Right lung (tissue), 10 donors: ENCODE measurements at places on chromosomes 7 and 10.

DNA sequence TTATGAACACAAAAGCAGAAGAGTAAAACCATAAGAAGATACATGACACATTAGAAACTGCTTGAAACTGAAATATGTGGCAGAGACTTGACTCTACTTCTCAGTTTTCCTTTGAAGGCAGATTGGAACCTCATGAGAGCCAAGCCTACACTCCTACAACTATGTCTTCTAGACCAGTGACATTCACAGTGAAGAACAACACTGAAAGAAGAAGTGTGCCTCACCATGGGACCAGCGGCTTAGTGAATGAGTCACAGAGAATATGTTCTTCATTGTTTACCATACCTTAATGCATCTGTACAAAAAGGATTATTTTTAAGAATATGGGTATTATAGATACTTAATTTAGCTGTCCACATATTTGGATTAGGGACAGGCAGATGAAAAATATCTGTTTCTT, 248.3 kb downstream of the CDC14C start:
- DNase-seq = no peak

- peak; percentile 67 for DNase-seq
Observed at GRCh38 chr10:110834629-110835301, 37.0 kb upstream of the PDCD4 start.

DNA sequence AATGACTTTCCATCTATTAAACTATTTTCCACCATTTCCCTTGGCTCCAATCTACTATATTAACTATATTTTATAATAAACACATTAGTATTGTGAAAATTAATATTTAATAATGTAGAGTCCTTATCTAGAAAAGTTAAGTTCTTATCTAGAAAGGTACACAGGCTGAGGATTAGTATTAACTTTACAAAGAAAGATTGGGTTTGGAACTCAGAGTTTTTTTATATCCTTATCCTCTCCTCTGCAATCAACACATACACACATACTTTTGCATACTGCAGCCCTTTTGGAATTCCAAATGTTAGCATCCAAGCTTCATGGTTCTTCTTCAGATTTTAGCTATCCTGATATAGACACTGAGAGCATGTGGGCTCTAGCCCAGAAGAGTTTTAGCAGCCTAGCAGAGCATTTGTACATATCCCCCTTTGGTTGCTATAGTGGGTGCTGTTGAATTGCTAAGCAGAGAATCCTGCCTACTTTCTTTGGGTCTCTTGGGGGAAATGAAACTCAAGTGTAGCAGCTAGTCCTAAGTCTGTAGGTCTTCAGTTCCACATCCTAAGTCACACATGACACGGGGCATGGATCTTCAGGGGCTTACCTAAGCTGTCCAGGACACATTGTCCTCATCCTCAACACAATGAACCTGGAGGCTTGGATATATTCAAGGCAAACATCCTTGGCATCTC, 874.6 kb downstream of the LRMDA start:
- no peak for DNase-seq

- DNase-seq = peak; percentile 39
Observed at GRCh38 chr10:94293354-94293753, 69.4 kb downstream of the NOC3L start.

DNA sequence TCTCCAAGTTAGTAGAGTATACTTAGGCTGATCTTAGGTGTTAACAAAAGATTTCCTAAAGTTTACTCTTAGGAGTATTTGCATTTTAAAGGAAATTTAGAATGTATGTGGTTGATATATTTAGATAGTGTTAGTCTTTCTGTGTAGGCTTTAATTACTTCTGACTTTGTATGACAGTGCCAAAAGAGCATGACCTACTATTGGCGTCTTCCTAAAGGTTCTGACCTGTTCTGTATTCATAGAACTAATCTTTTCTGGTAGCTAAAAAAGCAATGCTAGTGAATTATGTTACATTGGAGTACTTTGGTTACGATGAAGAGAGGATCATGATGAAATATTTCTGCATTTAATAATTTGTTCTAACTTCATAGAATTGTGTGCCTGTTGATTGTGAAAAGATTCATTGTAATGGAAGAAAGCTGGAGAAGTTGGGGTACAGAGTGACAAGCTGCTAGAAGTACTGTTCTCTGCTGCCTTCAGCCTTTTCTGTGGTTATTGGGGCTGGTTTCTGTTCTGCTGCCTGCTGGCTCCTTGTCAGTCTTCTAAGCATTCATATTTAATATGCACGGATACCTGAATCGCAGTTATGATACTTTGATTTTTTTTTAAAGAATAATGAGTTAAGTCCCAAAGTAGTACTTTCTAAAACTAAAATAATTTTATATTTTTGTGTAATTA, 13.2 kb downstream of the WAC start:
- DNase-seq = no peak

- DNase-seq = peak; percentile 25
Observed at GRCh38 chr7:3722396-3722922, 421.4 kb downstream of the SDK1 start.

GRCh38 chr10:86217371-86218080, 149.1 kb downstream of the GRID1 start:
- DNase-seq = no peak

- no peak for DNase-seq
Observed at GRCh38 chr7:96400001-96400400, 78.1 kb upstream of the SLC25A13 start.

- no peak for DNase-seq
Observed at GRCh38 chr10:36794981-36795380, 330.4 kb upstream of the ANKRD30A start.

GRCh38 chr7:18434171-18434570, 61.4 kb upstream of the HDAC9 start:
- DNase-seq = no peak

DNA sequence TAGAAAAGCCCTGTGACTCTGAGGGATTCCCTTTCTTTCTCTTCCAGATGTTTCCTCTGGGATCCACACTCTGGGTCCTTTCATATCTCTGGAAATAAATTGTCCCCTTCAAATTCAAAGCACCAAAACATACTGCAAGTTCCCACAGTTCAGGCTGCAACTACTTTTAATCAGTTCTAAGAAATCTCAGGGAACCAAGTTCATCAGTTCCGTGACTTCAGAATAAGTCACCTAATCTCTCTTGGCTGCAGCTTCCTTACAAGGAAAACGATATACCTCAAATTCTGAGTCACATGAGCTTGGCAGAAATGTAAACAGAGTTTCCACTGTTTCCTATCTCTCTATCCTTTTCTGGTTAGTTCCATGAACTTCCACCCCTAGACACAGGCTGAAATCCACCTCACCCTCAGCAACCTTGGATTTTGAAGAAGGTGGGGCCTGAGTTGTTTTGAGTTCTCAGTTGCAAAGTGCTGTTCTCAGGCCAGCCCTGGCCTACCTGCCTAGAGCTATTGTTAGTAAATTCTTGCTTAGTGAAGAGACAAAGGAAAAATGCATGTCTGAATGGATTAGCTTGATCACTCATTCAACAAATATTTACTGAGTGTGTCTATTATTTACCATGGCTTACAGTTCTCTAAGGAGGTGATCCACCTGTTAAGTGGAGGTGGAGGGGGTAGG, 59.3 kb upstream of the IL6 start:
- no peak for DNase-seq

DNA sequence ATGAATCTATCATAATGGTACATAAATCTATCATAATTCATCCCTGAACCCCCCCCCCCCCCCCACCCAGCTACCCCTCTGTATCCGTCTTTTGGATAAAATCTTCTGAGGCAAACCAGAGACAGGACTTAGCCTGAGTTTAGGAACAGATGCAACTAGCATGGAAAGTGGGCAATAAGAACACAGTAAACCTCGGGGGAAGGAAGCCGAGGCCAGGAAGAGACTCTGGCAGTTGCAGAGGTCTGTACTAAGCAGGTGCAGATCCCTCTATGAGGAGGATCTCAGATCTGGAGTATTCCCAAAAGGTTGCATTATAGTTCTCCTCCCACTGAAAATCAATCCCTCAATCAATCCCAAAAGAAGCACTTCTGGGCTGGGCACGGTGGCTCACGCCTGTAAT, 87.2 kb downstream of the EBF3 start:
- no peak for DNase-seq

- no peak for DNase-seq
Observed at GRCh38 chr7:7793921-7794320, 75.5 kb upstream of the RPA3 start.

DNA sequence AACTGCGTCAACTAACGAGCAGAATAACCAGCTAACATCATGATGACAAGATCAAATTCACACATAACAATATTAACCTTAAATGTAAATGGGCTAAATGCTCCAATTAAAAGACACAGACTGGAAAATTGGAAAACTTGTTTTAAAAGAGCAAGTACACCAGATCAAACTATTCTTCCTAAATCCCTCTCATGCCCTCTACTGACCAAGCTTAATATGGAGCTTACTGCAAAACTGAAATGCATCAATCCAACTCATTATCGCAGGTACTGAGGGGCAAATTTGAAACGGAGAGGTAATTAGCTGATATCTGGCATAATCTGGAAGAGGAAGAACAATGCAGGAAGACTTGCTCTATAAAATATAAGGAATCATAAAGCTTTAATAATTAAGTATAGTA, 1223.8 kb downstream of the NXPH1 start:
- no peak for DNase-seq

DNA sequence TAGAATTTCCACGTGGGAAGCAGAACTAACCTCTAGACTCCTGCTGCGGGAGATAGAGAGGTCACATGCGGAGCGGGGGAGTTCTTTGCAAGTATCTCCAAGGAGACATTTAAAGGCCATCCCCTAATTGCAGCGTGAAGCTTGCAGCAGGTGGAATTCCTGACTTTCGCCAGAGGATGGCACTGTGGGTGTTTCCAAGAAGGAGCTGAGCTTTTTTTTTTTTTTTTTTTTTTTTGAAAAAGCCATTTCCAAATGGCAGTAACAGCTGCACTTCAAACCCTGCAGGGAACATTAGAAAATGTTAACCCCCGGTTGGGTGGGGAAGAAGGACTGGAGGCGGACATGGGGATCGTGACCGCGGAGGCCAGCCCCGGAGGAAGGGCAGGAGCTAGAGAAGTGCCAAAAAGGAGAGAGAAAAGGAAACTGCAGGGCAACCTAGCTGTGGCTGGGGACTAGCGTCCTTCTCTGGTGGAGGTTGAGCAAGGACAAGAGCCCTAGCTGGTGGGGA, 487.7 kb downstream of the TYW1 start:
- peak; percentile 73 for DNase-seq

DNA sequence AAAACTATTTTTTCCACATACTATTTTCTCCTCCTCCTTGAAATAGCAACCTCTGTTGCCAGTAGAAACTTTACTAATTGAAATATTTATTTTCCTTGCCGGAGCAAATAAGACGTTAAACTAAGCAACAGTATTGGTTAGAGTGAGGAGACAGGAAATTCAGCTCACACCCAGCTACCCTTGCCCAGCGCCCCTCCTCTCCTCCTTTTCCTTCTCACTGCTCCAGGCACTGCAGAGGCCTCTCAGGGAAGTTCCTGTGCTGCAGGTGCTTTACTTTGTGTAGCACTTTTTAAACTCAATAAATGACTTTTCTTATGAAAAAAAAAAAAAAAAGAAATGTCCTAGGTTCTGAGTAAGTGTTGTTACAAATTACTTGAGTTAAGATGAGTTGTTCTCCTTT, 134.0 kb downstream of the SEMA3E start:
- no peak for DNase-seq

DNA sequence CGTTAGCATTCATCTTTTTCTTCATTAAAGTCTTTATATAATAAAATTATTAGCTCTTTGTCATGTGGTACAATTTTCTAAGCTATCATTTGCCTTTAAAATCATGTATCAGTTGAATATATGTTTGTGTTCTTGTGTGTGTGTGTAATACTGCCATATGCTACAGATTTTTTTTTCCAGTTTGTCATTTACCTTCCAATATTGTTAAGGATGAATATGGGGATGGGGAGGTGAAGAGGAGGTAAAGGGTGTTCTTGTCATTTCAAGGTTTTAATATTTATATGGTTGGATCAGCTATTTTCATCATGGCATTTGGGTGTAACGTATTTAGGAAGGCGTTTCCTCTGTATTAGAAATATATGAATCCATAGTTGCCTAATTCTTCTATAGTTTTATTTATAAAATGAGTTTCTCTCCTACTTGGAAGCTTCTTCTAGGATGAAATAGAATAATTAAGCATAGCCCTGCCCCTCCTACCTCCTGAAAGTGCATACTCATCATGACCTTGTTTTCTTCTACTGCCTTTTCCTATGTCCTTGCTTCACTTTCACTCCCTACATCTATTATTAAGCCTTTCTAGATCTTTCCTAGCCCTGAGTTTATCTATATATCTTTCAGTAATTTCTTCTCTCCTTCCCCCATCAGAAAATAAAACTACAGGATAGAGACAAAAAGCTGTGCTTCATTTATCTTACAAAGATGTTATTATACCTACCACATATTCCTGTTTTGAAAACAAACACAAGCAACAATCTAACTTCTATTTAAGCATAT, 25.1 kb downstream of the RAB18 start:
- no peak for DNase-seq

DNA sequence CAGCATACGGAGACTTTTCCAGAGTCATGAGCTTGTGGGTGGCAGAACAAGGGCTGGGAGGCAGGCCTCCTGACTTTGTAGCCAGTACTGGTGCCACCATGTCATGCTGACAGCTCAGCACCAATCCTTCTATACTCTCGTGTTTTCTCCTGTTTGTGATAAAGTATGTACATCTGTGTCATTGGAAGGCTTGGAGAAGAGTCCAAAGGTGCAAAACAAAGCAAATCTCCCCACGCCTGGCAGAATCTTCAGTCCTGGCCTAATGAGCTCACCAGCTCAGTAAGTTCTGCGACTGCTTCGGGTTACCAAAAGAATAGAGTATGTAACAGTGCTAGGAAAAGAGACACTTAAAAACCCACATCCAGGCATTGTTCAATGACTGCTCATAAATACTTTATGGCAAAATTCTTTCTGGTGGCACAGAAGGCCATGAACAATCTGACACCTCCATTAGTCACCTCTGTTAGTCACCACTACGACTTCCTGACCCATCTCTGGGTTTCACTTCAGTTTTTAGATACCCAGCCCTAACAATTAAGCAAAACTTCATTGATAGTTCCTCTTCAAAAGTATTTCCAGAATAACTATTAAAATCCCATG, 24.5 kb downstream of the STEAP1 start:
- DNase-seq = no peak
